ENCODE measurements at places on chromosomes 6 and 20. TPM values are rescaled to one million over a fixed set of nuclear protein-coding genes. Genes with fewer than 3 reads are reported as not detected.

The PRDM13 gene
- polyA plus RNA-seq, result not detected

- no peak for DNase-seq
Observed at GRCh38 chr20:53872081-53872541, 198.3 kb downstream of the BCAS1 start.

The EIF6 gene
- polyA plus RNA-seq, result 95.6 TPM

- no peak for DNase-seq
Observed at GRCh38 chr6:116210750-116211425, 43.0 kb downstream of the TSPYL4 start.

The NKX2-4 gene
- polyA plus RNA-seq, result not detected

GRCh38 chr6:100673641-100674040 lies 207.5 kb downstream of the ASCC3 start:
- no peak for DNase-seq
